ENCODE measurements at places on chromosomes 16 and 17.
A peak's percentile ranks its signal among the peaks of the same experiment; 100 is the strongest.

GRCh38 chr17:77374170-77374936 is 233.6 kb downstream of the SEC14L1 start:
- peak; percentile 79 for DNase-seq

- no peak for DNase-seq
Observed at GRCh38 chr16:19678804-19679203, 39.2 kb downstream of the KNOP1 start.

DNA sequence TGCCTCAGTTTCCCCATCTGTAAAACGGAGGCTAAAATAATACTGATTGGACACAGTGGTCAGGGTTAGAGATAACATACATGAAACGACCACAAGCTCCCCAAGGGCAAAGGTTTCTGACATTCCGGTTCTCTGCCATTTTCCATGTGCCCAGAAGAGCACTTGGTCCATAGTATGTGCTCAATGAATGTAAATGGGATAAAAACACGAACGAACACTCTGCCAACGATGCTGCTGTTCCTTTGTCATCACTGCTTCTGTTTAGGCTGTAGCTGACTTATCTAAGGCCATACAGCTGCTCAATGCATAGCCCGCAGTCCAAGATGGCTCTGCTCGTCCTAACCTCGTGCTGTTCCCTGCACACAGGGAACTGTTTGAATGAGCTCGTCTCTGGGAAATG is 102.0 kb downstream of the RMI2 start:
- DNase-seq: no peak

DNA sequence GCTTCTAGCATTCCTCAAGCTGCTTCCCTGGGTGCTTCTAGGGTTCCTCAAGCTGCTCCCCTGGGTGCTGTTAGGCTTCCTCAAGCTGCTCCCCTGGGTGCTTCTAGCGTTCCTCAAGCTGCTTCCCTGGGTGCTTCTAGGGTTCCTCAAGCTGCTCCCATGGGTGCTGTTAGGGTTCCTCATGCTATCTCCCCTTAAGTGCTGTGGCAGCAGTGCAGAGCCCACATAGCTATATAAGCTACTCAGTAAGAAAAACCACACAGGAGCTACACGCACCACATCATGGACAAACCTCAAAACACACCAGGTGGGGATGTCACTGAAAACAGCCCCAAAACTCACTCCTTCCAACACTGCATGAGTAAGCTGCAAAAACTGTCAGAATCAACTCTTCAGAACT is 35.2 kb downstream of the ANKRD11 start:
- DNase-seq: no peak

DNA sequence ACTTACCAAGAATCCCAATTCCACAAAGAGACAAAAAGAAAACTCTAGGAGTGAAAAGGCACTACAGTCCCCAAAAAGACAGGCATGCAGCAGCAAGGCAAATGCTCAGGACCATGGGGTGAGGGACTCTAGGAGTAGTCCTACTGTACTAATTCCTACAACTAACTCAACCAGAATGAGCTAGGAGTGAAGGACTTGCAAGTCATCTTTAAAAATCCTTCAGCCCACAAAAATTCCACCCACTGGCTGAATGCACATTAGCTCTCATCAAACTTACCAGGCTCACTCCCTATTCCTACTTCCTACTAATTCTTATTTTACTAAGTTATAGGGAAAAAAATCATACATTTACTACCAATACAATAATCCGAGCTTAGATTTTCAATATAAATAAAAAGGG is 141.7 kb upstream of the C17orf78 start:
- DNase-seq: no peak

DNA sequence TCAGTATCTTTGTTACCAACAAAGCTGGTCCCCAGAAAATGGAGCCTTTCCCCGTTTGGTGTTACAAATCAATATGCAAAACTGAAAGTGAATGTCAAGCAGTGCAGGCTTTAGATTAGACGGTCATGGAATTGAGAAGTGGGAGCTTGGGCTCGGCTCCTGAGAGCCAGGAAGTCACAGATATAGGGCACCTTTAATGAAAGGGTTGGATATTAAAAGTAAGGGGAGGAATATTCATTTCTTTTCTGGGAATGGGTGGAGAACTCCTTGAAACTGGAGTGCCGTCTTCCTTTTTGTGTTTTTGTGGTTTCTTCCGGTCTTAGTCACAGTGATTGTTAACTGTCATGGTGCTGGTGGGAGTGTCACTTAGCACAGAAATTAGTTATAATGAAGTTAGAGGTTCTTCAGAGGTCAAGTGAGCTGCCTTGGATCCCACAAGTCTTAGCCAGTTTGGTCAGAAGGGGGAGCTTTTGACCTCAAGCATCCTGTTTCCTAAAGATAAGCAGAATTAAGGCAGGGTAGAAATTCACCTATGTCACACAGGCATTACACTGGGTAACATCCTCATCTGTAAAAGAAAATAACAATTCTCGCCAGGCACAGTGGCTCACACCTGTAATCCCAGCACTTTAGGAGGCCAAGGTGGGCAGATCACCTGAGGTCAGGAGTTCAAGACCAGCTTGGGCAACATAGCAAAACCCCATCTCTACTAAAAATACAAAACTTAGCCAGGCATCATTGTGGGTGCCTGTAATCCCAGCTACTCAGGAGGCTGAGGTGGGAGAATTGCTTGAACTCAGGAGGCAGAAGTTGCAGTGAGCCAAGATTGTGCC is 9.6 kb upstream of the EIF1 start:
- DNase-seq: peak; percentile 89

DNA sequence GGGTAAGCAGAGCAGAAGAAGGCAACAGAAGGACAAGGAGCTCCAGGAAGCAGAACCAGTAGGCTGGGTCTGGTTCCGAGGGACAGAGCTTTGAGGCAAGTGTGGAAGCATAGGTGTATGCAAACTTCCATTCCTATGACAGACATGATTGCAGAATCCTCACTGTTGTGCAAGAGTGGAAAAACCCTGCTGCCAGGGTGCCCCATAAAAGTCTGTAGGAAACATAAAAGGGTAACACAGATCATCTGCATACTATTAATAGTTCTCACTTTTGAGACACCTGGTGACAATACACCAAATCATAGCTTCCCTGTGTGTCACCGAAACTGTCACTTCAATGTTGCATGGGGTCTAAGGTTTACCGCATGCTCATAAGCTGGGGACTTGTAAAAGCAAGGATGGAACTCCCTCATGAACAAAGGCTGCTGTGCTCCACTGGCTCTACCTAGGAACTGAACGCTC is 39.7 kb downstream of the ARHGAP17 start:
- no peak for DNase-seq

- peak; percentile 59 for DNase-seq
Observed at GRCh38 chr16:46947900-46948547, 25.4 kb downstream of the DNAJA2 start.

Data from CD4-positive, alpha-beta T cell treated with Interleukin-21 for 1 hour (primary cell).